T-helper 2 cell treated with Interferon-gamma antibody and Interleukin-4, amounts not matched to agents 5 μg/mL and 100 μg/mL, for 36 hours (primary cell): ENCODE measurements at places on chromosomes 6 and 20.

- H3K27me3 ChIP-seq = peaks cover 40% of the 10 kb centered on the region
- H3K27ac ChIP-seq = no peak overlapping the region
- H3K36me3 ChIP-seq = no peaks in the 10 kb centered on the region
- H3K4me3 ChIP-seq = no peak overlapping the region
- no peak for DNase-seq
Observed at GRCh38 chr20:21019468-21019813, 86.7 kb downstream of the LINC00237 start.

GRCh38 chr6:88535306-88535705 is 369.2 kb upstream of the CNR1 start:
- H3K27ac ChIP-seq = no peak overlapping the region
- no peaks in the 10 kb centered on the region for H3K4me1 ChIP-seq
- no peaks in the 10 kb centered on the region for H3K36me3 ChIP-seq
- H3K4me3 ChIP-seq = no peak overlapping the region
- DNase-seq = no peak

GRCh38 chr6:119590066-119590465 is 240.5 kb upstream of the MAN1A1 start:
- DNase-seq = no peak
- H3K4me1 ChIP-seq = no peaks in the 10 kb centered on the region
- H3K4me3 ChIP-seq = no peak overlapping the region
- H3K27ac ChIP-seq = no peak overlapping the region

DNA sequence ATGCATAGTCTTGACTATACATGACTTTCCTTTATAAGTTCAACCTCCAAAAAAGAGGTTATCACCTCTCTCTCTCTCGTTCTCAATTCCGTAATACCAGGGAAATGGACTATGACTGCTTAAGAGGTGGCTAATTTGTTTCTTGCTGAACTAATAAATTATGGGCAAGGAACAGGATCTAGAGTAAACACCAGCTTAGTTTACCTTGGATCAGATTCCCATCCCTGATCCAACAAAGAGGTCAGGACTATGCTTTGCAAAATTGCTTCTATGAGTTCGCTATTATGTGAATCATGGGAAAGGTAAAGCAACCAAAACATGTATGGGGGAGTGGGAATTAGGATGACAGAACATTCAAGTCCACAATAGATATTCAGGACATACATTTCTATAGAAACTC is 630.7 kb downstream of the HACE1 start:
- no peak overlapping the region for H3K27ac ChIP-seq
- H3K4me1 ChIP-seq = no peaks in the 10 kb centered on the region
- no peaks in the 10 kb centered on the region for H3K36me3 ChIP-seq
- no peak for DNase-seq

DNA sequence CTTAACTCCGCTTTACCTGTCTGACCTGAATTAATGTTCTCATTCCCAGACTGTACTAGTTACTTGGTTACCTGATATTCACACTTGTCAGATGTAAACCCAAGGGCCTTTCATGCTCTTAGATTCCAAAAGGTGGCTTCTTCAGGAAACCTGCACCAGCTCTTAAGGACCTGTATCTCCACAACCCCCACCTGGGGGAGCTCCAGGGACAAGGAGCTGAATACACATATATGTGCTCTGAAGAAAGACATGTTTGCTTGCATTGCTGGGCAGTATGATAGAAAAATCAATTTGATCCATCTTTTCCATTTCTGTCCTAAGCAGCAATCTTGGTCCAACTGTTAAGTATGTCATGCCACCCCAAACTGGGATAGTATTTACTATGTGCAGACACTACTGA is 64.8 kb upstream of the POU3F2 start:
- H3K4me1 ChIP-seq = no peaks in the 10 kb centered on the region
- H3K27me3 ChIP-seq = peaks cover 12% of the 10 kb centered on the region
- H3K36me3 ChIP-seq = no peaks in the 10 kb centered on the region
- DNase-seq = no peak
- H3K4me3 ChIP-seq = no peak overlapping the region
- H3K27ac ChIP-seq = no peak overlapping the region

GRCh38 chr6:61977947-61978346 is 308.1 kb downstream of the KHDRBS2 start:
- no peak overlapping the region for H3K27ac ChIP-seq
- H3K27me3 ChIP-seq = no peaks in the 10 kb centered on the region
- H3K4me3 ChIP-seq = no peak overlapping the region
- H3K36me3 ChIP-seq = no peaks in the 10 kb centered on the region

DNA sequence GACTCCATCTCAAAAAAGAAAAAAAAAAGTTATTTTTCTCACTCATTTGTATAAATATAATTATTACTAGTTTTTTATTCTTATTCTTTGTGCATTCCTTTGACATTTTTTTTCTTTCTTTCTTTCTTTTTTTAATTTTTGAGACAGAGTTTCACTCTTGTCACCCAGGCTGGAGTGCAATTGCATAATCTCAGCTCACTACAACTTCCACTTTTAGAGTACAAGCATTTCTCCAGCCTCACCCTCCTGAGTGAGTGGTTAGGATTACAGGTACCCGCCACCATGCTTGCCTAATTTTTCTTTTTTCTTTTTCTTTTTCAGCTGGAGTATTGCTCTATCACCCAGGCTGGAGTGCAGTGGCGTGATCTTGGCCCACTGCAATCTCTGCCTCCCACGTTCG is 51.4 kb upstream of the JARID2 start:
- no peaks in the 10 kb centered on the region for H3K36me3 ChIP-seq
- no peak overlapping the region for H3K27ac ChIP-seq
- no peak overlapping the region for H3K4me3 ChIP-seq
- peaks cover 2% of the 10 kb centered on the region for H3K27me3 ChIP-seq
- peaks cover 2% of the 10 kb centered on the region for H3K4me1 ChIP-seq
- DNase-seq = no peak

DNA sequence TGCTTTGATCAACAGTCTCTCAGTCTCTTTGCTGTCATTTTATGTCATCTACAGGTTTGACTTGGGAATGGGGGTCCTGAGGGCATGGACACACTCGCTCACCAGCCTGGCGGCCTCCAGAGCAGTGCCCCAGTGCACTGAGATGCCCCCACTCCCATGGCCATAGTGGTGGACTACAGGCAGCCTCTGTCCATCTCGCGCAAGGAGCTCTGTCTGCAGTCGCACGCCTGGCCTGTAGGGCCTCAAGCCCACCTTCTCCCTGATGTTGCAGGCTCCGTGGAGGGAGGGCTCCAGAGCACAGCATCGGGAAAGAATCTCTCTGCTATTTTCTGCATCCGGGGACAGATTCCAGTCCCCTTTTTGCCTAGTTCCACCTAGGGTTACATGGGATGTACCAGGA is 22.6 kb downstream of the DDO start:
- DNase-seq = no peak
- no peak overlapping the region for H3K27ac ChIP-seq
- H3K4me3 ChIP-seq = no peak overlapping the region
- H3K4me1 ChIP-seq = peaks cover 17% of the 10 kb centered on the region
- H3K36me3 ChIP-seq = no peaks in the 10 kb centered on the region
